NCI-H2029 (cell line): ENCODE measurements at places on chromosomes 7 and 10.

DNA sequence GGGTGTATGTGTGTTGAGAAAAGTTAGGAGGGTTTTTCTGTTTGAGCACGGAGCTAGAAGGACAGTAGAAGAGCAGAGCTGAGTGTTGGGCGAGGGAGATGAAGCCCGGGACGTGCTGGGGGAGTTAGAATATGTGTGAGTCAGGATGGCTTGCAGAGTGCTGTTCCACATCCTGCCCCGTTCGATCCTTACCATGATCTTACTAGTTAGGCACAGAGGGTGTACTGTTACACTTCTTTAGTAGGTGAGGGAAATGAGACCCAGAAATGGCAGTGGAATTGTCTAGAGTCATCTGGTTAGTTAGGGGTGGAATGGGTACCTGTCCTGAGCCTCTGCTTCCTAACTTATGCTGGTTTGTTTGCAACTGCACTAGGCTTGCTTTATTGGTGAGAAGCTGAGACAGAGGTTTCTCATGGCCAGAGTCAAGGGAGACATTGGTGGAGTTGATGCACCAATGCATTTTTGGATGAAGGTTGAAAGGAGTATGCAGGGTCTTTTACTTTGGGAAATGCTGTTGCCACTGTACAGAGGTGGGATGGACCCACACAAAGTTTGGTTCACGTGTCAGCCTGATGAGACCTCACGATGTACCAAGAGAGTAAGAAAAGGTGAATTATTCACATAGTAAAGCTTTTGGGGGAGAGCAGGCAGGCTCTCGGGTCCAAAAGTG is 42.4 kb downstream of the CCNY start:
- DNase-seq: no peak

GRCh38 chr10:97131181-97131628 is 54.6 kb downstream of the SLIT1 start:
- DNase-seq: no peak

DNA sequence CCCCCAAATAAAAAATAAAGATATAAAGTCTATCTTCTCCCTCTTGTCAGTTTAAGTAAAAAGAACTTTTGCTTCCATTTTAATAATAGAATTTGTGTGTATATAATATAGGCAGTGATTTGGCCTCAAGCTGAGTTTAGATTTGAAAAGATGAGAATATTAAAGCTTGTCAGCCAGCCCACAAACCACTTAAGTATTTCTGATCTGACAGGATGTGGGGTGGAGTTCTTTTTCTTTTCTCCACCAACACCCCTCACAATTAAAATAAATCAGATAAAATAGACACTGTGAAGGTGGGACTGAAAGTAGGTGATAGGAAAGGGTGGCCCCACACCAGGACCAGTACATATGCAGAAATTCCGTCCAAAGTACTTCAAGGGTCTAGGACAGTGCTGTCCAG is 714.1 kb downstream of the AUTS2 start:
- no peak for DNase-seq

DNA sequence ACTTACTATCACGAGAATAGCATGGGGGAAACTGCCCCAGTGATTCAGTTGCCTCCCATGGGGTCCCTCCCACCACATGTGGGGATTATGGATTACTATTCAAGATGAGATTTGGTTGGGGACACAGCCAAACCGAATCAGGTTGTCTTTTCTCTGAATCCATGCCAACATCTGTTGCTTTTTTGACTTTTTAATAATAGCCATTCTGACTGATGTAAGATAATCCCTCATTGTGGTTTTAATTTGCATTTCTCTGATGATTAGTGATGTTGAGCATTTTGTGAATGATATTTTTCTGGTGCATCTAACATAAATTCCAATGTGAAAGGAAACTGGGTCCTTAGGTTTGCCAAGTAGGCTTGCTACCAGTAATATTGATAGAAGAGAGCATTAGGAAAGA is 69.0 kb upstream of the ARHGAP21 start:
- DNase-seq: no peak

- no peak for DNase-seq
These were observed 1.3 kb downstream of the BHLHA15 start for GRCh38 chr7:98212532-98213041.

DNA sequence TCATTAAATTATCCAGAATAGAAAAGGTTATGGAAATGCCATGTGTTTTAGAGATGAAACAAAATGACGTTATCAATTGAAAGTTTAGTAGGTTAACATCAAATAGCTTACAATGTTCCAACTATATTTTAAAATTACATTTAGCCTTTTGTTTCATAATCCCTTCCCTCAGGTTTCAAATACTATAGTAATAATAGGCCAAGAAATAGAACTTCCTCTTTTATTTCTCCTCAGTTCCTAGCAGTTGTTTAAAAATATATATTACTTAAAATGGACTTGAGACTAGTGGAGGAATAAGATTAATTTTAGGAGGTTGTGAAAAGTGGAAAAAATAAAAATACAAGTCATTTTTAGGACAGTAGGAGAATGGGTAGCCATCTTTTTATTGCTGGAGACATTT is 16.4 kb upstream of the PDSS1 start:
- DNase-seq: no peak

DNA sequence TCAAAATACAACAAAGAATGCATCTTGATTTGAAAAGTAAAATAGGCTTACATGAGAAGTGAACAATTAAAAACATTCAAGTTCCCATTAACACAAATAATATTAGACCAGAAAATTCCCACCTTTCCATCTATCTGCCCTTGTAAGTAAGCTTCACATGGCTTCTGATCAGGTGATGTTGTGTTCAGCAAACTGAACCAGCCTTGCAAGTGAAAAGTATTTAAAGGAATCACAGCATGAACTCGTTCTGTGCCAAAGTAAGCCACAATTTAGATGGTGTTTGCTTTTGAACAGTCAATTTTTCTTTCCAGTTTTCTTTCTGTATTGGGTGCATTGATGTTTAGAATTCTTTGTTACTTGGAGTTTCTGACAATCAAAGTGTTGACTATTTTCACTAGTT is 347.9 kb downstream of the TNS3 start:
- DNase-seq: no peak

- DNase-seq: no peak
These were observed 6.6 kb downstream of the GDF10 start for GRCh38 chr10:47306387-47307210.

DNA sequence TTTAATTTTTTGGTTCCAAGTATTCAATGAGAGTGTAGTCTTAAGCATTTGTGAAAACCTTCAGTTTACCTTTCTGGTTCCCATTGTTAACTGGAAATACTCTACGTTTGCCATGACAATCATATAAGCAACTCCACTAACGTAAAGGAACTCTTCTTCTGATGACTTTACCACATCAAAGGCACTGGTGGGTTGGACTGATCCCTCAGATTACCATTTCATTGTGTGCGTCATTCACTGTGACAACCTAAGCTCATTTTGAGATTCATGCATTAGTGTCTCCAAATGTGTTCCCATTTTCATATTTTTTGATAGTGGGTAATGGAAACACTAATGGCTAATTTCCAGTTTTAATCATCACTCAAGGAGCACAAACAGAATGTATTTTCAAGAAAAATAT is 119.9 kb upstream of the COL1A2 start:
- no peak for DNase-seq

DNA sequence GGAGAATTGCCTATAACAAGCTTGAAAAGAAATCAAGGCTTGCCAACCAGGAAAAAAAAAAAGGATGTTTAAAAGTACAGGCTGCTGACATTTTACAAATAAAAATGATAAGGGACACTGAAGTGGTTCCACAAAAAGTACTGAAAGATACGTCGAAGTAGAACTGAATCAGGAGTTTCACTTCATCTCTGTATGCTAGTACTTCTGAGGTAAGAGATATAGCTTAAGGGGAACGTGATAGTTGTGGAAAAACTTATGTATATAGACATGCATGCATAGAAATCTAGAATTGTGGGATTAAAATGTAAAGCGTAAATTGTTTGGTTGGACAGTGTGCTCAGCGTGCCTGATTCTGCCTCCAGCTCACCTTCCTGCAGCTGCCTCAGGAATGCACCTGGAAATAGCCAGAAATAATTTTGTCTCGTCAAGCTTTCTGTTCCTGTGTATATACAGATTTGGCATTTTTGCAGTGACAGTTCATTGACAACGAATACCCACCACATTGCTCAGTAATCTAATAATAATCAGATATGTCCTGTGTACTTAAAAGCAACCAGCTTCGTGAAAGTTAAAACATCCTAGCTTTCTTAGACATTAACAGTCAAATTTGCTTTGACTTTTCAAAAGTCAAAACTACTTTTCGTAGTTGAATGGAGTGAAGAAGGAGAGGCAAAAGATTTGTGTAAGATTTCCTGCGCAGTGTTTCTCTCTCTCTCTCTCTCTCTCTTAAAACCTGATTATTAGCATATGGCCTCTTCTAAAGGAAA is 1.4 kb downstream of the SOSTDC1 start:
- DNase-seq: no peak

GRCh38 chr10:125375210-125375609 is 214.8 kb upstream of the CTBP2 start:
- DNase-seq: no peak

DNA sequence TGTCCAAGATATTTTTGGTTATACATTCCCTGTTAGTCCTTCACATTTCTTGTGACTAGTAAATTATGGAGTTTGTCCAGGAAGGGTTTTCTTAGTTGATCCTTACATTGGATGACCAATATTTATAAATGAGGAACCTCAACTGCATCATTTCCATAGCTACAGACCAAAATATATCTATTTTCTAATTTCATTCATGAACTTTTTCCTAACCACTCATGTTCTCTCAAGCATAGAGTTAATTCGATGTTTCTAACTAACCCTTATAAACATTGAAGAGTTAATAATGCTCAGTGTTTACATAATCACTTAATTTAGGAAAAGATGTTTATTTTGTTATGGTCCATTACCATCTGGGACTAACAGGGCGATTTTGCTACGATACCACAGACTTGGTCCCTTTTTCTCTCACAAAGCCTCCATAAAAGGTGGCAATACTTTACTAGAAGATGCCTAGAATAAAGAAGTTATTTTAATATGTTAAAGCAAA is 591.0 kb downstream of the MAGI2 start:
- DNase-seq: no peak

- no peak for DNase-seq
These were observed 81.5 kb downstream of the NXPH1 start for GRCh38 chr7:8514781-8515519.

DNA sequence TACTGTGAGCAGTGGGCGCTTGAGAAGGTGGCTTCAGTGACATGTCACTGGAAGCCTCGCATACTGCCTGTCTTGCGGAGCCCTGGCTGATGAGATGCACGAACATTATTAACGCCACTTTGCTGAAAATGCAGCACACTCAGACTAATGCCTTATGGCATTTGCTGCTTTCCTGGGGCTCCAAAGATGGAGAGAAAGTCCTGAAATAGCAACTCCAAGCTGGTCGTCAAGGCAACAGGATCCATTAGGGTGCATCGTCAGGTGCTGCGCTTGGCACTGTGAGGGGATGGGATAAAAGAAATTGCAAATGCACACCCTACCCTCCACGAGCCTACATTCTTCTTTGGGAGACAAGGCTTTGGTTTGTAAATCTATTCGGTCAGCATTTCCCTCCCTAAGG is 592.5 kb downstream of the TYW1 start:
- no peak for DNase-seq

GRCh38 chr7:74266191-74266963 is 12.2 kb upstream of the RFC2 start:
- DNase-seq: no peak

DNA sequence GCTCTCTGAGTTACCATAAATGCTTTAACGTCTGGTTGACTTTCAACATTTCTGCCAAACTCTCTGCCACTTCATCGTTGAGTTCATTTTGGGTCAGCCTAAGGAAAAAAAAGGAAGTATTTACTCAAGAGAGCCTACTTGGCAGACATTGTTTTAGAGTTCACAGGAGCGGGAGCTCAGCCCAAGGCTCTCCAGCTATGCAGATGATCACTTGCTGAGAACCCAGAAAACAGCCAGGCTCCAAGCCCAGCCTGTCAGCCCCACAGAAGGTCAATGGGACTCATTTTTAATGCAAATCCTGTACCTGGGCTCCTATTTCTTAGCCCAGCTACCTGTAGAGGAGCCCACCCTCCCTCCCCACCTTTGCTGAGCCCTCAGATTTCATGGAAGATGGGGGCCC is 45.5 kb downstream of the NOD1 start:
- no peak for DNase-seq

GRCh38 chr10:128687408-128687807 is 561.2 kb upstream of the MKI67 start:
- no peak for DNase-seq

DNA sequence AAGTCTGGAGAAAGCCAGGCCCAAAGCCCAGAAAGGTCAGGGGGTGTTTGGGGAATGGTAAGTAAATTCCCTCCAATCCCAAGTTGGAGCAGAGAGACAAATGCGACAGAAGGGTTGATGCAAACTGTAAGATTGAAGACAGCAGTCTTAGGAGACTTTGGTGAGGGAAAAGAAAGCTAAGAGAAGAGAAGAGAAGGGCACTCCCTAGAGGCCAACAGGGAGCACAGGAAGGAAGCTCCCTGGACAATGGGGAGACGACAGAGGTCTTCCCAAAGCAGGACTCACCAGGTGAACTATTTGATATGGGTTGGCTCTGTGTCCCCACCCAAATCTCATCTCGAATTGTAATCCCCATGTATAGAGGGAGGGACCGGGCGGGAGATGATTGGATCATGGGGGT is 151.5 kb downstream of the KIF20B start:
- no peak for DNase-seq

GRCh38 chr10:112954974-112955581 is 5.0 kb downstream of the TCF7L2 start:
- no peak for DNase-seq

DNA sequence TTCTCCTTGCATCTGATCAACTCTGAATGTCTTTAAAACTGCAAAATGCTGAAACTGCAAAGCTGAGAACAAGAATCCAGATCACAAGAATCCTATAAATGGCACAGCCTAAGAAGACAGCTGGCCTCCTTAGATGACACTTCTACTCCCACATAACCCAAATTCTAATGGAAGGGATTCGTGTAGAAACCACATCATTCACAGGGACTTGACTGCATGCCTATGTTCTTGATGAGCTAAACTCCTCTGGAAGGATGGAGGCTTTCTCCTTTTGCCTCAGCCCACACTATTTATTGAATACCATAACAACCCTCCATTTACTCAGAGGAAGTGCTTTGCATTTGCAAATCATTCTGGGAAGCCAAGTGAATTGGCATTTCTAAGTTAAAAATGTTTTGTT is 252.5 kb upstream of the VWC2 start:
- DNase-seq: no peak

GRCh38 chr10:16919121-16919982 is 102.1 kb upstream of the RSU1 start:
- no peak for DNase-seq

DNA sequence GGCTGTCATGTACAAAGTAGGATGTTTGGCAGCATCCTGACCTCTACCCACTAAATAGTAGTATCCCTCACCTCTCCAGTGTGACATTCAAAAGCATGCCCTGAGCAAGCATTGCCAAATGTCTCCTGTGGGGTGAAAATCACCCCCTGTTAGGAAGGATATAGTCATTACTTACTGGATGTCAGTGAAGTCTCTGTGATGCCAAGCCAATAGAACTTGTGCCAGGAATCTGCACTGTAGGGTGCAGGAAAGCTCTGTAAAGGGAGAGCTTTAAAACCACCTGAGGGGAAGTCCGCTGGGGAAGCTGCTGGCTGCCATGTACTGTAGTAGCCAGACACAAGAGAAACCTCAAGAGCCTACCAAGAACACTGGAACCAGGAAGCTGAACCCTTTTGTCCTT is 170.7 kb upstream of the DKK1 start:
- DNase-seq: no peak
